ENCODE measurements at places on chromosomes 6 and 20.
A peak's percentile ranks its signal among the peaks of the same experiment; 100 is the strongest.

- DNase-seq = no peak
Observed at GRCh38 chr6:35258336-35258735, 1.2 kb upstream of the ZNF76 start.

- DNase-seq = no peak
Observed at GRCh38 chr6:133093956-133094355, 147.2 kb upstream of the EYA4 start.

DNA sequence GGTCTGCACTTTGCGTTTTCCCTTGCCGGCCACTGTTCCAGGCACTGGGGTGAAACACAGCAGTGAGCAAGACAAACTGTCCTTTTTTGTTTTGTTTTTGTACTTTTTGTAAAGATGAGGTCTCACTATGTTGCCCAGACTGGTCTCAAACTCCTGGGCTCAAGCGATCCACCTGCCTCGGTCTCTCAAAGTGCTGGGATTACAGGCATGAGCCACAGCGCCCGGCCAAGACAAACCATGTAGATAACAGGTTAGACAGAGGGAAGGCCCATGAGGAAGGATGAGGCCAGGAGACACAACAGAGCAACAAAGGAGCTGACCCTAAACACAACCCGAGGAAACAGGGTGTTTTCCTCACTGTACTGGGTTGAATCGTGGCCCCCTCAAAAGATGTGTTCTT lies 165.4 kb downstream of the NFATC2 start:
- DNase-seq = no peak

DNA sequence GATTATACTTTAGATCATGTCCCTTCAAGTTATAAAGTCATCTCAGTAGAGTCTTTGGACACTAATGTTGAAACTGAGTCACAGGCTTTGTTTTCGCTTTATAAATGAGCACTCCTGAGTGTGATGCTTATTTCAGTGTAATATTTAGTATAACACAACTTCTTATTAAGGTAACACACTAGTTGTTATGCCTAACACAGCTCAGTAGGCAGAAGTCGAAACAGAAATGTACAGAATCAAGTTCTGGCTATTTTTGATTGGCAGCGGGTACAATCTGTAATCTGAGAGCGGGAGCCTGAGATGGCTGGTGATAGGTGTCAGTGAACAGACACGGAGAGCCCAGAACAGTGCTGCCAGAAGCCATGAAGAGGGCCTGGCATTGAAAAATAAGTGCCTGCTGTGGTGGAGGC lies 11.4 kb downstream of the HECA start:
- no peak for DNase-seq

DNA sequence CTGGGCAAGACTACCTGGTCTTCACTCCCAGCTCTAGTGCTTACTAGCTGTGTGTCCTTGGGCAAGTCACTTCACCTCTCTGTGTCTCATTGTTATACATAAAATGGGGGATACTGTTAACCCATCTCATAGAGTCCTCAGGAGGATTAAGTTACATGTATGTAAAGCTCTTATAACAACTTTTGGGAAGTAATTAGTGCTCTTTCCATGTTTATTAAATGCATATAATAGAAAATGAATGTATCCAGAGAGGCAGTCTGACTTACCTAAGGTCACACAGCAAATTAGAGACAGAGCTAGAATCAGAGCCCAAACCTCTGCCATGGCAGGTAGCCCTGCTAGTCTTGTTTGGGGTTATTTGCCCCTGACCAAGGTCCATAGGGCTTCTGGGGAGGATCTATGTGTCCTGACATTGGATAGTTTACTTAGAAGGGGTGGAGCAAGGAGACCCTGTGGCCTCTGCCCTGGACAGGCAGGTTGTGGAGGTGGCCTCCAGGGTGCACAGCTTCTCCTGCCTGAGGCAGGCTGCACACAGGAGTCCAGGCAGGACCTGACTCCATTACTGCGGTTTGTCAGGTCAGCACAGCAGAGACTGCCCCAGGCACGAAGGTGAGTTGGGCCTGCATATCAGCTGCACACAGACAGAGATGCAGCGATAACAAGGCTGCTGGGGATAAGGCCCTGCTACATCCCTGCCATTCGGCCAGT lies 8.4 kb upstream of the MAPK13 start:
- DNase-seq = no peak

DNA sequence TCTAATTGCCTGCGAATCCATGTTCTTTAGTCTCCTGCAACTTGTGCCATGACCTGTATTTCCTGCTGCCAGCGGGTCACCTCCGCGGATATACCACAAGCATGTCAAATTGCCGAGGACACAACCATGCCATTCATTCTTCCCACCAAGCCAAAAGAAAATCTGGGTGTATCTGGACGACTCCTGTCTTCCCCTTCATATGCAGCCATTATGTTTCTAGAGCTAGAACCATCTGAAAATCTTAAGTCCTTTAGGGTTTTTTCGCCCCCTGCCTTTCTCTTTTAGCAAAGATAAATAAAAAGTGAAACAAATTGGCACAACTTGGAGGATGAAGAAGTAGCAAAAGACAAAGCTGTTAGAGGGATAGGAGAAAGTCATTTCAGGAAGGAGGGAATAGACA lies 242.6 kb downstream of the ARID1B start:
- peak; percentile 49 for DNase-seq

- peak; percentile 45 for DNase-seq
Observed at GRCh38 chr6:105753620-105754211, 332.4 kb upstream of the PRDM1 start.

- DNase-seq = no peak
Observed at GRCh38 chr6:4404415-4404814, 269.0 kb upstream of the ECI2 start.

GRCh38 chr6:132687306-132687705 lies 26.5 kb downstream of the VNN1 start:
- DNase-seq = peak; percentile 19

- DNase-seq = no peak
Observed at GRCh38 chr6:113651120-113651519, 206.0 kb upstream of the MARCKS start.

- DNase-seq = no peak
Observed at GRCh38 chr6:73375216-73375615, 5.5 kb upstream of the OOEP start.

DNA sequence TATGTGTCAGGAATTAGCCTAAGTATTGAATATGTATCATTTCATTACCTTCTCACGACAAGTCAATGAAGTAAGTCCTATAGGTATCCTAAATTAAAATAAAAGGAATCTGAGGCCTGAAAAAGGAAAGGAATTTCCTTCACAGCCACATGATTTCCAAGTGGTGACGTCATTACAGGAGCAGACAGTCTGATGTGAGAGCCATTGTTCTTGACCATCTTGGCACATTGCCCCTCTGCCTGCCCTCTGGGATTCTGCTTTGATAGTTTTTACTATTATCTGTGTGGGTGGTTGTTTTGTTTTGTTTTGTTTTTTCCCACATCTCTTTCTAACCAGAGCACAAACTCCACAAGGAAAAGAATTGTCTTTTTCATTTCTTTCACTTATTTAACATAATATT lies 219.8 kb upstream of the UFL1 start:
- DNase-seq = peak; percentile 13

- no peak for DNase-seq
Observed at GRCh38 chr6:13568970-13569369, 5.4 kb upstream of the SIRT5 start.

- no peak for DNase-seq
Observed at GRCh38 chr6:12344961-12345693, 55.0 kb downstream of the EDN1 start.

DNA sequence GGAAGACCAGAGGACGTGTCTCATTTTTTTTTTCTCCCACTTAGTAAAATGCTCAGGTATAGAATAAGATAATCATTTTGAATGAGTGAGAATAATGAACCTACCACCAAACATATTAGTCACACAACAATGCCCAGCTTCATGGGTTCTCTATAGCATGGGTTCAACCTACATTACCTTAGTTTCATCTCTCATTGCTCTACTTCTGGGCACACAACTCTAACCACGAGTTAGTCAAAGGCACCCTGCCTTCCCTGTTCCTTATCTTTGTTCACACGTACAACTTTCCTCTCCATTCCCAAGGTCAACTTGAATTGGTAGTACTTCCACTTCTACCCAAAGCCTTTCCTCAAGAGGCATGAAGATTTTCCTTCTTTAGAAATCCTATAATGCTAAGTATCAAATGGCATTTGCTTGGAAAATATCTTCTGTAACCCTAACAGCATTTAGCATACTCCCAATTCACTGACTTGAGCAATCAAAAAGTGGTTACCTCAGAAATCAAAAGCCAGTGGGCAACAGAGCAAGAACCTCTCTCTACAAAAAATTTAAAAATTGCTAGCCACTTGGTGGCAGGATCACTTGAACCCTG lies 20.9 kb downstream of the DEK start:
- no peak for DNase-seq

GRCh38 chr6:113428702-113429101 lies 428.4 kb upstream of the MARCKS start:
- DNase-seq = no peak

DNA sequence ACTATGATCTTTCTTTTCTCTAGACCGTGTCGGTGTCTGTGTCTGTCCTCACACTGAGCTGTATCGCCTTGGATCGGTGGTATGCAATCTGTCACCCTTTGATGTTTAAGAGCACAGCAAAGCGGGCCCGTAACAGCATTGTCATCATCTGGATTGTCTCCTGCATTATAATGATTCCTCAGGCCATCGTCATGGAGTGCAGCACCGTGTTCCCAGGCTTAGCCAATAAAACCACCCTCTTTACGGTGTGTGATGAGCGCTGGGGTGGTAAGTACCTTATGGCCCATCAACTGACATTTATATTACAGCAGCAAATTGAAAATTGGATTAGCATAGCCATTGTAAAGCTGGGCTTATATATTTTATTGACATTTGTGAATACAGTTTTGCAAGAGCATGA lies 72.2 kb upstream of the GFRAL start:
- no peak for DNase-seq

DNA sequence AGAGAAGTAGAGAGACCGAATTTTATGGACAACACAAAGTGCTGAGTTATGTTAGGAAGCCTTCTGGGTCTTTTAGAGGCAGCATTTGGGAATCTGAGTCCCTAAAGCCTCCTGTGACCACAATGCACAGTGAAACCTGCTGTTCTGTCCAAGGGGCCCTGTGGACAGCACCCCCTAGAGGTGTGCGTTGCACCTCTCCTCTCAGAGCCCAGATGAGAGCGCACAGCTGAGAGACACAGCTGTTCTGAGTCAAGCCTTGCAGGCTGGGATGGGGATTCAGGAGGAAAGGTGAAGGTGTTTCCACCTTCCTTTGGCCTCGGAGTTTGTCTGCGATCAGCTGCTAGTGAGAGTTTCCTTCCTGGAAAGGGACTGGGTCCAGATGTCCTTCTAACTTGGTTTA lies 13.0 kb downstream of the PCK1 start:
- no peak for DNase-seq

DNA sequence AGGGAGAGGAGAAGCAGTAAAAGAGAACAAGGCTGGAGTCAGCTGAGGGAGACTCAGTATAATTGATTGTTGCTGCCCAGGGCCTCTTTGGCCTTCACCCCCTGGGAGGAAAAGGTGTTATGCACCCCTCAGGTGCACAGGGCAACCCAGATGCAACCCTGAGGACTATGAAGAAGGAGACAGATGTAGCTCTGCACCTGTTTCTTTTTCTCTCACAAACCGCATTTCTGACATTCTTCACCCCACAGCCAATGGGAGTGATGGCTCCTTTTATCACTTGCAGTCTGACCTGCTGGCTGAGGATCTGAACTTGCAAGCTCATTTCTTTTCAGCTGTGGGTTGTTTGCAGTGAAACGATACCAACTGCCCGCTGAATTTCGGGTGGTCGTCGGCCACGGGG lies 64.1 kb upstream of the F13A1 start:
- DNase-seq = no peak

GRCh38 chr6:46052479-46052878 lies 36.8 kb upstream of the CLIC5 start:
- DNase-seq = no peak

- DNase-seq = no peak
Observed at GRCh38 chr6:164294047-164294784, 879.7 kb downstream of the QKI start.

- DNase-seq = no peak
Observed at GRCh38 chr6:46909371-46909770, 12.4 kb downstream of the ADGRF5 start.

DNA sequence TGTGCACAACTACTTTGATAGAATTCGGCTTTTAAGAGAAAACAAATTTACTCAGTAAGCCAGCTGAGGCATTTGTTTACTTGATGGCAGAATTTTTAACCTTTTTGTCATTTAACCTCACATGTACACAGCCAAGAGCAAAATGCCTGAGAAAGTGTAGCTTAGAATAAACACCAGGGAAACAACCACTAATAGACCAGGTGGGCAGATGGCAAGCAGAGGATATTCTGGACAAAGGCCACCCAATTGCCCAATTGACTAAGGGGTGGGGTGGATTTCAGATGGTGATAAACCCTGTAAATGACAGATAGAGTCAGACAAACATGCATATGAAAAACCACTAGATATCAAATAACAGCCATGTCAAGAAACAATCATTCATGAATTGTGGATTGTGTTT lies 190.7 kb upstream of the FBXL4 start:
- no peak for DNase-seq

- DNase-seq = no peak
Observed at GRCh38 chr20:43529457-43530153, 22.1 kb downstream of the L3MBTL1 start.

DNA sequence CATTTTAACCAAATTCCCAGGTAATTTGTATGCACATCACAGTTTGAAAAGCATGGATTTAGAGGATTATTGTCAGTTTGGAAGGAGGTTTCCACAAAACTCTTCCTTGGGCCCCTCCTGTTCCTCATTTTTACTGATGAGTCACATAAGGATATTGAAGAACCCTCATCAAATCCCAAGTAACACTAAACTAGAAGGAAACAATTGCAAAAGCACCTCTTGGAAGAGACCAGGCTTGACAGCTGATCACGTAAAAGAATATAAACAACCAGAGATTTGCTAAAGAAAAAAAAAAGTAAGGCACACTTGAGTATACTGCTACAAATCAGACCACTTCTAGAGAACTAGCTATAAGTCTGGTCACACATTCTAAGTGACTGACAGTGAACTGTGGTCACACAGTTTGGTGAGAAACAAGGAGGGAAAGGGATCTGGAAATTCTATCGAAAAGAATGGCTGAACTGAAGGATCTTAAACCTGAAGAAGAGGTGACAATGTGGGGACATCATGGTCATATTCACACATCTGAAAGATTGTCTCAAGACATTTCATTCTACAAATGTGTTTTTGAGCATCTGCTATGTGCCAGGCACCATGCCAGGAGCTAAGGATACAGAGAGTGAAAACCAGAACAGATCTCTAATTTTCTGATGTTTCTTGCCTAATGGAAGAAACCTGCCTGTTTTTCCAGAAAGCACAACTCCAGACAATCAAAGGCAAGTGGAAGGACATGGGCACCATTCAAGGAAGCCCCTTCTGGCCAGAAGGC lies 24.1 kb downstream of the ZHX3 start:
- DNase-seq = no peak

- DNase-seq = peak; percentile 92
Observed at GRCh38 chr6:30646450-30647241, at the start of gene C6orf136. Gene C6orf136, plus strand, starts transcription at chr6:30647133. Its CDS starts 99 bp downstream, at chr6:30647232.
